ENCODE measurements at places on chromosomes 2 and 18.

DNA sequence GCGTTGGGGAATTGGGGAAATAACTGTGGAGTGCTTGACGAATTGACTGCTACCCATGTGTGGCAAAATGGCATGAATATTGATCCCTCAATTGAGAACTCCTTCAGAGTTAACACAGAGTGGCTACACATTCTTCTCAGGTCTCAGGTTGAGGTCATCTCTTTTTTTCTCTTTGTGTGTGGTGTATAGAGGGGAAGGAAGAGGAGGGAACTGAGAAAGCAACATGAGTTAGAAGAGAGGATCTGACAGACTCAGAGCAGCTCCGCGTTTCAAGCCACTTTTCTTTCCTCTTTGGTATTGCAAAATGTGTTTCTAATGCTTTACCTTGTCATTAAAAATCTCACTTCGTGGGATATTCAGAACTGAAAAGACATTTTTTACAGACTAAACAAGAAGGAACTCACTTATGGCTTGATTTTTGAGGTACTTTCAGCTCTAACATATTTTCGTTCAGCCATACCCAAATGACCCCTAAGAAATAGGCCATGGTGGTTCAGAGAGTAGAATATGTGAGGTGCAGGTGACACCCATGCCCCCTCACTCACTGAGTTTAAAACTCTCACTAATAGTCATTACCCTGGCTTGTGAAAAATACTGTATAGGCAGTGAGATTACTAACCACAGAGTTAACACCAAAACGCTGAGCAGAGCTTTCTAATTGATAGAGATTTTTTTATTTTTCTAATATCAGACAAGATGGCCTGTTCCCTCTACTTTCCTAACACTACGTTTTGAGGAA lies 22.5 kb downstream of the STAT4 start:
- DNase-seq, result no peak

DNA sequence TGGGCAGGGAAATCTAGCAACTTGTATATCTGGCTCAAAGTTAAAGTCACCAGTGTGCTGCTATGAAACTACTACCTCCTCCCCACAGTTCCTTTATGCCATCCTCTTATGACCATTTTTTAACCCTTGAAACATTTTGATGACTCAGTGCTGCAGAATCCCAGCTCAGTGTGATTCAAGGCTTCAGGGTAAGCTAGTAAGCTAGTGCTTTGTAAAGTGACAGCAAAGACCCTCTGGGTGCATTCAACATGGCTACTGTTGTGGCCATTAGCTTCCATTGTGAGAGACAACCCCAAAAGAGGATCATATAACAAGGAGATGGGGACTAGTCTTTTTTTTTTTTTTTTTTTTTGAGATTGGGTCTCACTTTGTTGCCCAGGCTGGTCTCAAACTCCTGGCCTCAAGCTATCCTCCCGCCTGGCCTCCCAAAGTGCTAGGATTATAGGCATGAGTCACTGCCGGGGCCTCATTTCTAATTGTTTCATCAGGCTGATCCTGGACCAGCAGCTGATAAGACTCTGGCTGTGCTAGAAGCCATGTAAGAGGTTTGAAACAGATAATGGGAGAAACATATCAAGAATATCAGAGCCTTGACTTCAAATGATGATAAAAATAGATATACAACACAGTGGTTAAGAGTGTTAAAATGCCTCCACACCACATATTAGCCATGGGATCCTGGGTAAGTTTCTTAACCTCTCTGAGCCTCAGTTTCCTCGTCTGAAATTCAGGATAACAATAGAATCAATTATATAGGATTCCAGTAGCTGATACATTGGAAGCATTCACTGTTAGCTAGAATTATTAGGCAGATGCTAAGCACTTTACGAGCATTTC lies 65.7 kb upstream of the RTN4 start:
- DNase-seq, result no peak

GRCh38 chr2:72276356-72276755 lies 128.7 kb upstream of the CYP26B1 start:
- no peak for DNase-seq

DNA sequence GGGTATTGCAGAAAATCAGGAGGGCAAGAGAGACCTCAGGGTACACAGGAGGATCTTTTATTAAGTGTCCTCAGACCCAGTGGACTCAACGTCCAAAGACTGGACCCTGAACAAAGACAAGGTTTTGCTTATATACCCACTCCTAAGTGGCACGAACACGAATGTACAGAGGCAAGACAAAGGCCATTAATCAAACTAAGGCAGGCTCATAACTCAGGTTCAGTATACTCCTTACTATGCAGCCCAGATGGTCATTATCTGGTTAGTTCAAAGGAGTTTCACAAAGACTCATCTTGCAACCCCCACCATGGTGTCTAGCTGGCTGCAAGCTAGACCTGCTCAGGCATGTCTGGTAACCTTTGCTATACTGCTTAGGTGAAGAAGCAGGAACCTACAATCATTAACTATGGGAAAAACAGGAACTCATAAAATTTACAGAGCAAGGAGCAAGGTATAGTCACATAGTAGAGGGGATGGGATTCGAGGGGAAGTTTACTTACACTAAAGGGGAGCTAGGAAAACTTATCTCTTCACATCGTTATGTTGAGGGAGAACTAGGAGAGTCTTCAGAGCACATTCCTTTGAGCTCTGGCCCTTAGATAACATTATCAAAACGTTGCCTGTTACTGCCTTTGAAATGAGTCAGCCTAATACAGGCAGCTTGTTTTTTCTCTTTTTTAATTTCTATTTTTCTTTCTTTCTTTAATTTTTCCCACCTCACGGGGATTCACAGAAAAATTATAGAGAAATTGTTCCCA lies 33.9 kb downstream of the SLC4A3 start:
- DNase-seq, result no peak

DNA sequence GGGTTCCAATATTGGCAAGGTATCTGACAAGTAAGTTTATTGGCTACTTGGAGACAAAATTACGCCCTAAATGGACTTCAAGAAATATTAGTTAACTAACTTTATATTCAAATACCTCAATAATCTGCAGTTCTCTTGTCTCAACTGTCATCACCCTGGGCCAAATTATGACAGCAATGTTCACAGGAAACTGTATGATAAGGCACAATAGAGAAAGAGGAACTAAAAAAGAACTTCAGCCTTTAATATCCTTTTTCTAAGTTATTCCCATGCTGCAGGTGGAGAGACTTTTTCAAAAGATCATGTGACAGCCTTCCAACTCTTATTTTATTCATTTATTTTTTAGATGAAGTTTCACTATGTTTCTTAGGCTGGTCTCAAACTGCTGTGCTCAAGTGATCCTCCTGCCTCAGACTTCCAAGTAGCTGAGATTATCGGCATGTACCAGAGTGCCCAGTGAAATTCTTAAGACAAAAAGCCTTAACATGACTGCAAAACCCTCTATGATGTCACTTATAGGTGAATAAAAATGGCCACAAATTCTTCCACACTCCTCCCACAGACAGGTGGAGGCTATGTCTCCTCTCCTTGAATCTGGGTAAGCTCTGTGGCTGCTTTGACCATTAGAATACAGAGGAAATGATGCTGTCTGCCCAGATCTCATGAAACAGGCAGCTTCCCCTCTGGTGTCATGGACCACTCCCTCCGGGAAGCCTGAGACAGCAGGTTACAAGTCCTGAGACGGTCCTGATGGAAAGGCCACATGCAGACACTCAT lies 211.0 kb downstream of the TGIF1 start:
- no peak for DNase-seq

- no peak for DNase-seq
Observed at GRCh38 chr2:224793946-224794345, 77.8 kb upstream of the CCDC195 start.

GRCh38 chr2:181058378-181059269 lies 78.2 kb downstream of the UBE2E3 start:
- DNase-seq, result peak; percentile 5

- DNase-seq, result no peak
Observed at GRCh38 chr2:39696101-39696553, 30.4 kb downstream of the TMEM178A start.

- DNase-seq, result no peak
Observed at GRCh38 chr2:121565389-121566250, 34.9 kb downstream of the RNU4ATAC start.

GRCh38 chr2:124985270-124985669 lies 960.2 kb downstream of the CNTNAP5 start:
- DNase-seq, result no peak

GRCh38 chr18:79396431-79397246 lies 909 bp downstream of the NFATC1 start:
- no peak for DNase-seq

GRCh38 chr2:159164457-159164911 lies 122.0 kb downstream of the WDSUB1 start:
- no peak for DNase-seq

- no peak for DNase-seq
Observed at GRCh38 chr2:238879043-238879442, 31.2 kb downstream of the TWIST2 start.

GRCh38 chr18:44625386-44625785 lies 55.3 kb upstream of the SETBP1 start:
- DNase-seq, result no peak

DNA sequence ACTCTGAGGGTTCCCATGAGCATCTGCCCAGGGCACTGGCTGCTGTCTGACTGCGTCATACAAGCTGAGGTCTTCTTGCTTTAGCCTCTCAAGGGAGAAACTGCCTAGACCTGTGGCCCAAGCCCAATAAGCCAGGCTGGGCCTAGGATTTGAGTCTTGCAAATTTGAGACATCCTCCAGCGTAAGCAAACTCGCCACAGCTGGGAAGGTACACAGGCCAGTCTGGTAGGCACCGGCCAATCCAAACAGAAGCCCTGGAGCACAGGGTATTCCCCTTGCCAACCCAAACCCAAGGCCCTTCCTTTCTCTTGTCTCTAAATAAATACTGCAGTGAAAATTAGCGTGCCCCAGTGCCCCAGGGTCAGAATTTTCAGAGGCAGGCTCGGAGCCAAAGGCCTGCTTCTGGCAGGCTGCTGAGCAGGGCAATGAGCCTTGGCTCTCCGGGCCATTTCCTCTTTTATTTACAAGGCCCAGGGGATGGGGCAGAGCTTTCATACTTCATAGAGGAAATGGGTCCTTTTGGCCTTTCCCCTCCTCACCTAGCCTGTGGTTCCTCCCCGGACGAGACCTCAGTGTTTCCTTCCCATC lies 33.3 kb downstream of the POLR1A start:
- no peak for DNase-seq

DNA sequence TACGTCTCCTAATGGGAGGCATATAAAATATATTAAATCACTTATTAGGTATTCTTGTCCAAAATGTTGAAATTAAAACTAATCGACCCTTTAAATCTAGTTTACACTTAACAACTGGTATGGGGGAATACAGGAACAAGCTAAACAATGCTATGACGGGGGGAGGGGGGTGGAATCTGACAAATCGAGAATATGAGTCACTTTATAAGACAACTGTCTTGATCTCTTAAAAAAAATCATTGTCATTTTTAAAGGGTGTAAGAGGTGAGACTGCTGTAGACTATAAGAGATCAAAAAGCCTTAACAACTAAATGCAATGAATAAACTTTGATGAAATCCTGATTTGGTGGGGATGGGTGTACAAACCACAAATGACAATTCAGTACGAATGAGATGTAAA lies 6.0 kb downstream of the MAP3K2 start:
- DNase-seq, result no peak

- no peak for DNase-seq
Observed at GRCh38 chr2:195410074-195410671, 246.9 kb upstream of the SLC39A10 start.

GRCh38 chr2:218438596-218438995 lies 19.7 kb downstream of the VIL1 start:
- DNase-seq, result no peak

DNA sequence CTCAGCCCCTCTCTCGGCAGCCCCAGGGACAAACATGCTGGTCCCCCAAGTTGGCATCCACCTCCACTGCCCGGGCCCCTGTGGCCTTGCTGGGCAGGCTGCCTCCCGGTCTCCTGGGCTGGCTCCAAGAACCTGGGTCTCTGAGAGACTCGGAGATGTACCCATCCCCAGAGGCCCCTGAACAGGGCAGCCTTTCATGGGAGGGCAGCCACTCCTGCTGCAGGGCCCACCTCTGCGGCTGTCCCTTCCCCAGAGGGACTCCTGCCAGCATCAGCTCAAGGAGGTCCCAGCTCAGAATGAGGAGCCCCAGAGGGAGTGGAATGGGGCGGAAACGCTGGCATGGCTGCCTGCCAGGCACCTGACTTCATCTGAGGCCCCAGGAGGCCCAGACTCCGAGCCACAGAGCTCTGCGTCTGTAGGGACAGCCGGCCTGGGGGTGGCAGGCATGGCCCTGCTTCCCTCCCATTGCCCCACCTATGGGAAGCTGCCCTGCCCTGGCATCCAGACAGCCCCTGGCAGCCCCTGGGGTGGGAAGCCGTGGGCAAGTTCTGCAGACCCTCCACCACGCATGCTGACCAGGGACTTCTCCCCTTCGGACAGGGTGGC lies 857 bp upstream of the CROCC2 start:
- DNase-seq, result no peak

DNA sequence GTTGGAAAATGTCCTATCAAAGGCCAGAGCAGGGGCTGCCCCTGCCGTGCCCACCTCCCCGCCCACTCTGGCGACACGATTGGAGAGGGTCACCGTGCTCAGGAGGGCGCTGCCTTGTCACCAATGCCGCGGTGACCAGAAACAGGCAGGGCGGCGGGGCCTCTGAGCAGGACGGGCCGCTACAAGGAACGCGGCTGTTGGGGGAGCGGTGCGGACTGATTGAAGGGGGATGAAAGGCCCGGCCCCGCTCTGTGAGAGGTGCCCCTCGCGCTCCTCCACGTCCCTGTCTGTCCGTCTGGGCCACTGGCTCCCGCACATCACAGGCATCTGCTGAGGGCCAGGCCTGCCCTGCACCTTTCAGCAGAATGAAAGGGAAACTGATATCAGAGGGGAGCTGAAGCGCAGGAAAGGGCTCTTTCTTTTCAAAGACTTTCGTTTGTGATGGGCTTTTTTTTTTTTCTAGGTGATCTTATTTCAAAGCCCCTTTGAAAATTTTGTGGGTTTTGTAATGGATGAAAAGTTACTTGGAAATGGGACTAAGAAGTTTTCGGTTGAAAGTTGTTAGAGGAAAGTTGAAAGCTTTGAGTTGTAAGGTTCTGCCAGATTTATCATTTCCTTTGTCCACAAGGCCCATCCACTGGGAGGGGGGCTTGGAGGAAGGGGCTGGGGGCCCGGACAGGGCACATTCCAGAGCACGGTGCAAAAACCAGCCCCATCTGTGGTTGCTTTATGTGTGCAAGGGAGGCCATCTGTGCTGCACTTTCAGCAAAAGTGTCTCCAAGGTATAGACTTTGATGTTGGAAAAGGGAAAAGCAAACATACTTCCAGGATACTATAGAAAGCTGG lies 244.2 kb downstream of the KLHL29 start:
- no peak for DNase-seq

Measured in NCI-H1048 (cell line).